ENCODE measurements at places on chromosomes 12 and 14.
A peak's percentile ranks its signal among the peaks of the same experiment; 100 is the strongest.

GRCh38 chr12:50600364-50600763 is 95.6 kb downstream of the DIP2B start:
- DNase-seq = no peak

- DNase-seq = no peak
Measured at GRCh38 chr12:94660436-94660835, 10.1 kb upstream of the TMCC3 start.

GRCh38 chr14:89987161-89987475 is 31.4 kb downstream of the TDP1 start:
- no peak for DNase-seq

DNA sequence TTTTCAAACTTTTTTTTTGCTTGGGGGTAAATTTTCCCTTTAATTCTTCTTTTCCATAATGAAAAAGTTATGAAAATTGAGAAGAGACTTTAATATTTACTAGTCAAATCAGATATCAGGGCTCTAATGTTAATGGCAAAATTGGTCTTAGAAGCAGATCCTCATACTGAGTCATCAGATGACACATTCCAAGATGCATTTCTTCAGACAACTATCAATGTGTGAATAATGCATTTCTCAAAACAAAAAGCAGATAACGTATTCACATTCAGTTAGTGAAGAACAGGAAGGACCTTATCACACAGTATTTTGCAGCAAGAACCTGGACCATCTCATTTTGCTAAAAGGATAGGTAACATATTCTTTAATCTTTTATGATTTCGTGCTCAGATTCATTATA is 130.7 kb downstream of the GPHN start:
- DNase-seq = no peak

GRCh38 chr12:15318841-15319240 is 3.5 kb upstream of the PTPRO start:
- no peak for DNase-seq

DNA sequence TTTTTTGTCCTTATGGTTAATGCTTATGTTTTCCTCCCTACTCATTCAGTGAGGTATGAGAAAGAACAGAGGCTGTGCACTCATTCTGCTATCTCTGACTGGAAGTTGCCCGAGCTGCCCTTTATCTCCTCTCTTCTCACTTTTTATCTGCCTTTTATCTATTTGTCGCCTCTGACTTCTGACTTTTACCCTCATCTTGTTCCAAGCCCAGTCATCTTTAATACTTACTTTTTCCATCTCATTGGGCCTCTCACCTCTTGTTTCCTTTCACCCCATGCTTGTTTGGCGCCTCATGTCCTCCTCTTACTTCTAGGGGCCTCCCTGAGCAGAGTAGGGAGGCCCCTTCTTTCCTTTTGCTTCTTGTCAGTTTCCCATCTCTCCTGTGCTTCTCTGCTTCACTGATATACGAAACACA is 50.7 kb downstream of the DIP2B start:
- DNase-seq = no peak

DNA sequence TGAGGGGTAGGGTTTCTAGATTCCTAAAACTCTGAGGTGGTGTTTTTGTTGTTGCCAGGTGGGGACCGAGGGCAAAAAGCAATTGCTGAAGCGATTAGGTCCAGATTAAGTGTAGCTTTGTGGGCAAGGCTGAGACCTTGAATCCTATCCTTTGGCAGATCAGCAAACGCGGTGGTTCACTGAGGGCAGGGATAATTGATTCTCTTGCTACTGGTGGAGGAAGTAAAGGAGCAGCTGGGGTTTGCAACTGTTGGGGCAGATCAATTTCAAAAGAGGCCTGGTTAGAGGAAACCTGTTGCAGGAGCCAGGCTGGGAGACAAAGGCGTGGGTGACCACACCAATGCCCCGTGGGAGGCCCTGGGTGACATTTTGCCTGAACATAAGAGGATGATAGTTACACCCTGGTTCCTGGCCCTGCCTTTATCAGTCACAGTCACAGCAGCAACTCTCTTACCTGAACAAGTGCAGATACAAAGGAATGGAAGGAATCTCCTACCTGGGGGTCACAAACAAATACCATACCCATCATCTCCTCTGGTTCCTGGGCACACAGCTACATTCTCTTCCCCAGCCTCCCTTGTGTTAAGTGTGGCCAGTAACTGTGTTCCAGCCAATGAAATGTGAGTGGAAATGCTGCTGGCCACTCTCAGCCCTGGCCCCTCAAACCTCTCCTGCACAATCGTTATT is 43.3 kb upstream of the RASSF3 start:
- DNase-seq = peak; percentile 51

GRCh38 chr12:19506497-19506896 is 67.2 kb downstream of the AEBP2 start:
- no peak for DNase-seq

- peak; percentile 91 for DNase-seq
Measured at GRCh38 chr12:115313929-115314328, 630.0 kb upstream of the TBX3 start.

- no peak for DNase-seq
Measured at GRCh38 chr12:123106640-123107359, 44.1 kb downstream of the PITPNM2 start.

DNA sequence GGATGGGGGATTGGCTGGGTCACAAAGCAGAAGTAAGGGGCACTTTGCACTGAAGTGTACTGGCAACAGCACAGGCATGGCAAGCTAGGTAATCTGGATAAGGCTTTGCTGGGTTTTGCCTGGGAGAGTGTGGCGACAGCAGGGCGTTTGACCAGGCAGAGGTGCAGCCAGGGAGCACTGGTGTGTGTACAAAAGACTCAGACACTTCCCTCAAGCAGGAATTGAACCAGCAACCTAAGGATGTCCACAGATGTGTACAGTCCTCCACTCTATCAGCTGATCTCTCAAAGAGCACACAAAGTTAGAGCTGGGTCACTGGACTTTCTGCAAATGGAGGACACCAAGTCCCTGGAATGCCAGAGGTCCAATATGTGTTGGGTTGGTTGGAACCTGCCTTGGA is 15.4 kb upstream of the RNASE4 start:
- DNase-seq = no peak
